ENCODE measurements at places on chromosomes 4 and X.

DNA sequence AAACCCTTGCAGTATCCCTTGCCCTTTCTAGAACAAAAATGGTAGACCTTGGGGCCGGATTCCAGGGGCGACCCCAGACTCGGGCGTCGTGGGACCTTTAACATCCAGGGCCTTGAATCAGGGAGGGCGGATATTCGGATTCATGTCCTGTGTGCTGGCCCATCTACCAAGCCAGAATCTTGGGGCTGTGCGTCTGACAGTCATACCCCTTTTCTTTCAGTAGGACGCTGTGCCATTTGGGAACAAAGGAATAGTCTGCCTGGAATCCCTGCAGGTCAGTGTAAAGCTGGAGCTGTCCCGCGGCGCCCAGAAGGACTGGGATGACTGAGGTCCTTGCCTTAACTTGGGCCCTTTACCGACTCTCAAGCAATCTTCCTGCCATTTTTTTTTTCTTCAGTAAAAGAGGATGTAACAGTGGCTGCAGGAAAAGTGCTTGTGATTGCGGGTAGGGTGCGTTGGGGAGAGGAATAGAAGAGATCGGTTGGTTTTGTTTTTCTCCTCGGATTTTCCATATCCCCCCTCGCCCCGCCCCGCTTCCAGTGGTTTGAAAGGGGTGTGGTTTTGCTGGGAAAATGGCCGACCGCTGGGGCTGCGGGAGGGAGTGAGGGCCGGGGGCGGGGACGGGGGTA is 518 bp downstream of the ARMCX1 start:
- DNase-seq: no peak

DNA sequence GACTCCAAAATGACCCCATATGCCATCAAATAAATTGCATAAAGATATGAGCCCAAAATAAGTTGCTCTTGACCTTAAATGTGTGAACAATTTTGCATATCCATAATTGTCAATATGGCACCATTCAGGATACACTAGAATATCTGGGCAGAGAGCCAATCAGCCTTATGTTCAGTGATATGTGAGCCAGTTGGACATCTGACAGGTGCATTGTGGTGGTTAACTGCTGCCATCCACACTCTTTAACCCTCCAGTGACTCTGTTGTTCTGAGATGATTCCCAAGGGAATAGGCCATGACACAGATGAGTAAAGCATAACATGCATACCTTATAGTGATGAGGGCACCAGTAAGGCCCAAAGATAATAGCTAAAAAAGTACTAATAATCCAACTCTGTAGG is 500.1 kb downstream of the PCDH18 start:
- no peak for DNase-seq

DNA sequence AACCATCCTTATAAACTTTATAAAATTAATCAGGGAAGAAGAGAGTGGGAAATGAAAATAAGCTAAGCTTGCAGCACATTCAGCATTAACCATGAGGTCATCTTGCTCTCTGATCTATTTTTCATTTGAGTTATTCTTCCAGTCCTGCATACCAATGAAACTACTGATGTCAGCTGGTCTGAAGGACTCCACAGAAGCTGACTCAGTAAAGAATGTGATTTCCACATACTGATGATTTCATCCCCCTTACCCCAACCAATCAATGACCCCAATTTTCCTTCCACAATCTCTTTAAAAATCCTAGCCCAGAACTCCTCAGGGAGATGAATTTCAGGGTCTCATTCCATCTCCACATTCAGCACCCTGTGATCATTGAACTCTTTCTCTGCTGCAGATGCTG is 18.8 kb upstream of the DSPP start:
- no peak for DNase-seq

GRCh38 chrX:29941287-29941686 is 274.1 kb upstream of the MAGEB2 start:
- no peak for DNase-seq

GRCh38 chr4:123232439-123232838 is 164.2 kb upstream of the SPRY1 start:
- DNase-seq: no peak

GRCh38 chr4:85964298-85964697 is 395.6 kb downstream of the MAPK10 start:
- no peak for DNase-seq

- DNase-seq: no peak
Observed at GRCh38 chr4:151668689-151669402, 92.0 kb downstream of the GATB start.

GRCh38 chr4:176002007-176002613 is 63.5 kb upstream of the WDR17 start:
- no peak for DNase-seq

DNA sequence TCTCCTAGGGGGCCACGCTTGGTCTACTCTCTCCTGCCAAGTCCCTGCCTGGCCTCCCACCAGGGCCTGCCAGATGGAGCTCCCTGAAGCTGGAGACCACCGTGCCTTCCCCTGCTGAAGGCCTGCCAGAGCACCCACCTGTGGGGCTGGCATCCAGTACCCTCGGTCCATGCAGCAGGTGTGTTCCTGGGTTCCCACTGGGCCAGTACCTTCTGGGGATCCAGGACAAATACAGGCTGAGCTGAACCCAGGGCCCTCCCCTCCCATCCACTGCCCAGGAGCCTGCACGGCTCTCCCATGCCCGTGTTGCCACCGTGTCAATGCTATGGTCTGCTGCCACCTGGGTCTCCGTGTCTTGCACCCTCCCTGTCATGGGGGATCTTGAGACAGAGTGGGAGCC is 68.8 kb downstream of the ABLIM2 start:
- no peak for DNase-seq

GRCh38 chr4:24470666-24471485 is 113.5 kb downstream of the DHX15 start:
- DNase-seq: peak; percentile 26

GRCh38 chr4:122928930-122929329 is 6.5 kb upstream of the NUDT6 start:
- DNase-seq: no peak

All from stimulated activated CD4-positive, alpha-beta T cell treated with anti-CD3 and anti-CD28 coated beads, TNF-alpha, amount 100 ng/mL, for 24 hours (primary cell).